ENCODE measurements at places on chromosomes 12 and 14.

- DNase-seq = no peak
Observed at GRCh38 chr14:79639613-79640012, 571.7 kb downstream of the DIO2 start.

DNA sequence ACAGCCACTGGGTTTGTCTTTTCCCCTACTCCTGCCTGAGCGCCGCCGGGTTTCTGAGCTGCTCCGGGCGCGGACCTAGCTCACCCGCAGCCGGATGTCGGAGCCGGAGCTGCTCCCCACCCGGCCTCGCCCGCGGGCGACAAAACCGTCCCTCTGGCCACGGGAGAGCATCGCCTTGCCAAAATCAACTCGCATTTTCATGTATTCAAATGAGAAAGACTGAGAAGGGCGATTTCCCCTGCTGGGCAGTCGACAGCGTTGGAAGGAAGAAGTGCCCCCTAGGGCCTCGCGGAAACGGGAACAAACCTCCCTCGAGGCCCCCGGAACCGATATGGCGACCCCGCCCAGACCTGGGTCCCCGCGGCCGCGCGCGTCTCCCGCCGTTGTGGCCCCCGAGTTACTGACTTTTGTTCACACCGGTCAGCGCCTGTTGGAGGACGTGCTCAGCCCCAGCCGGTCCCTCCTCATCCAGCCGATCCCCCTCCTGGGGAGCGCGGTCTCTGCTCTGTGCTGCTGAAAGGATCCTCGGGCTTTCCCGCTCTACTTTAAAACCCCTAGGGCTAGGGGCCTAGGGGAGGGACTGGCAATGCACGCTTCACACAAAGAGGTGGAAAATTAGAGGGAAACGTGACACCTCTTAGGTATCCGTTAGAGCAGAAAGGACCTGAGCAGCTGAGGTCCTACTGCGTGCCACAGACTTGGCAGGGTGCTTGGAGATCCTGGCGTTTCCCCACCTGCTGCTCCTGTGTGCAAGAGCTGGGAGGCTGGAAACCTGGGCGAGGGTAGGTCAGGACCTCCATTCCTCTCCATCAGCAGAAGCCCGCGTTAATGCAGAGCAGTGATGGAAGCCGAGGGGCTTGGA is 4.3 kb downstream of the TTC6 start:
- DNase-seq = no peak

GRCh38 chr12:10214136-10214894 is 1.6 kb downstream of the GABARAPL1 start:
- no peak for DNase-seq

GRCh38 chr12:68497107-68497506 is 113.6 kb upstream of the RAP1B start:
- DNase-seq = no peak

DNA sequence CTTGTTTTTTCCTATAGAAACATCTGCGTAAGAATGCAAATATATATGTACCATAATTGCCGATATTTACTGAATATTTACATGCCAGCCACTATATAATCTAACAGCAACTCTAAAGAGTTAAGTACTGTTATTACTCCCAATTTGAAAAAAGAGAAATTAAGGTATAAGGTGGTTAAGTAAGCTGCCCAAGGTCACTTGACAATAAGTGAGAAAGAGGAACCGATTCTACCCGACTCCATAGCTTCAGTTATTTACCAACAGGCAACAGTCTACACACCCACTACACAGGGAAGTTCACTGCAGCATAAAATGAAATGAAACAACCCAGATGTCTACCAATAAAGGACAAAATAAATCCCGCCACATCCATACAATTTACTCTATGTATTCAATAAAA is 1.1 kb downstream of the MIS18BP1 start:
- DNase-seq = no peak

GRCh38 chr14:31411218-31411727 is 9.1 kb downstream of the HEATR5A start:
- no peak for DNase-seq

DNA sequence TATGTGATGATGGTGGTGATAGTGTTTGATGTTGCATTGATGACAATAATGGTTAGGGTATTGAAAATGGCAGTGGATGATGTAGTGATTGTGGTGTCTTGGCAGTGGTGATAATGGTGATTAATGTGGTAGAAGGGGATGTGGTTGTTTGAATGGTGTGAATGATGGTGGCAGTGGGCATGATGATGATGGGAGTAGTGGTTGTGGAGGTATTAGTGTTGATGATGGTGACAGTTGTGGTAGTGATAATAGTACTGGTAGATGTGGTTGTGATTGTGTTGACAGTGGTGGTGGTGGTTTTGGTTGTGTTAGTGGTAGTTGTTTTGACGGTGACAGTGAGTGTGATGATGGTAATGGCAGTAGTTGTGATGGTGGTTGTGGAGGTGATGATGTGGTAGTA is 1049.0 kb downstream of the VRK1 start:
- DNase-seq = no peak

GRCh38 chr12:127552838-127553237 is 714.1 kb upstream of the TMEM132C start:
- DNase-seq = no peak

GRCh38 chr14:61611880-61612630 is 83.3 kb upstream of the HIF1A start:
- no peak for DNase-seq

DNA sequence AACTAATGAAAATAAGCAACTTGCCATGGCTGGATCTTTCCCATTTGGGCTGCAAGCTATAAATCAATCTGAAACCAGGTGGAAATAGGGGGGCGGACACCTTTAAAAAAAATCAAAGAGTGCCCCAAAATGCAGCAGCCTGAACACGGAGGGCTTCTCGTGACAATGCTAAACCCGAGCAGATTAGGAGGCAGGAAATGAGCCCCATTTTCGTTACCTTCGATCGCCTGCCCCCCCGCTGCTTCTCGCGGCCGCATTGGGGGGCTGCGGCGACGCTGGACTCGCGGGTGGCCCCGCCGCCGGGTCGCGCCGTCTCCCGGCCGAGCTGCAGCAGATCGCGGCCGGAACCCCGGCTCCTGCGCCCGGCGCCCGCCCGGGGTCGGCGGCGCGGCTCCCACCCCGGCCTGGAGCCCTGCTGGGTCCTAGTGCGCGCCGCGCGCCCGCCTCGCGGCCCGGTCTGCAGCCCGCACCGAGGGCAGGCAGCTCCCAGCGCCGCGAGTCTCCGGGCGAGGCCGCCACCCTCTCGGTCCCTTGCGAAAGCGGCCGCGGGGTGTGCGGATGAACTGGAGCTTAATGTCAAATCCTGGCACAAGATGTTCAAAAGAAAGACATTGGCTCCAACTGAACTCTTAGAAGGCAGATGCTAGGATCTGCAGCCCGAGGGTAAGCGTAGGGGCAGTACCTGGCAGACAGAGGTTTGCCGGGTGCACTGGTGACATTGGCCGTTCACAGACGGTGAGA is 201.9 kb upstream of the FOXN3 start:
- peak; percentile 65 for DNase-seq

DNA sequence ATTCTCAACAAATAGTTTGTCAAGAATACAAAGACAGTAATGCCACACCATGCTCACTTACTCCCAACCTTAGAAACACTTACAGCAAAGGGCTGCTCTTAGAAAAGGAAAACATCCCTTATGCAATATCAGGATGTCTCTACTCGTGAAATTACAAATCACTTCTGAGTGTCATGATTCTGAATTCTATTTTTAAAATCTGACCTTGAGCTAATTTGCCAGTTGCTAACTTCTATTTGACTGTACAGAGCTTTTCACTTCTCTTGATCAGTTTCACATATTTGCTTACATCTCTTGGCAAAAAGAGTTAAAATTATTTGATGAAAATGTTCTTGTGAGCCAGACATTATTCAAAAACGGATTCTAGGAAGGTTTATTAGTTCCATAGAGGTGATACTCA is 136.7 kb upstream of the SLC35F4 start:
- DNase-seq = no peak
